ENCODE measurements at places on chromosomes 16 and 17. TPM values are rescaled to one million over a fixed set of nuclear protein-coding genes. Genes with fewer than 3 reads are reported as not detected.

DNA sequence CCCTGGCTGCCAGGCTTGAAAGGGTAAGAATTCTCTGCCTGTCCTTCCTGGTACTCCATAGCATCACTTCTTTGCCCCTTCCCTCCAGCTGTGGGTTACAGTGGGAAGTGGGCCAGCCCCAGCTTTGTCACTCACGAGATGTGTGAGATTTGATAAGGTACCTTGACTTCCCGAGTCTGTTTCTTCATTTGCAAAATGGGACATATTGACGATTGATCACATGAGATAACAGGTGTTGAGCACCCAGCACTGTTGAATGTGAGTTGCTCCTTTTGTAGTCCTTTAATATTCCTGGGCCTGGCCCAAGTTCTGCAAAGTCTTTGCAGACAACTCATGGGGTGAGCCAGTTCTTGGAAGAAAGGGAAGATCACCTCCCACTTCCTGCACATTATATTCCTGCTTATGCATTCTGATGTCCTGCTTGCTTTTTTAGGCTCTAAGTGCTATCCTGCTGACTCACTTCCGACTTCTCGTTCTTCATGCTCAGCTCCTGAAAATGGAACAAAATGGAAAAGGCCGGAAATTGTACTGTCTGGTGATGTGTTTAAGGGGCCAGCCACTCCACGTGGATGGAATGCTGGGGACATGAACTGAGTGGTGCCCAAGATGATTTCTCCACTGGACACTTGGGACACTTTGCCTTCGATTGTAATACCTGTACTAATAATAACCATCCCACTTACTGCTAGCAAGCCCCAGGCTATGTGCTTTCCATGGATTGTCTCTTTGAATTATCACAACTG lies 8.3 kb upstream of the NLK start:
- peaks cover 4% of the 10 kb centered on the region for H3K4me1 ChIP-seq
- no peaks in the 10 kb centered on the region for H3K36me3 ChIP-seq
- H3K27me3 ChIP-seq: no peaks in the 10 kb centered on the region
- no peak overlapping the region for H3K4me3 ChIP-seq

- no peak for DNase-seq
- no peak overlapping the region for H3K27ac ChIP-seq
- H3K4me3 ChIP-seq: no peak overlapping the region
- no peaks in the 10 kb centered on the region for H3K27me3 ChIP-seq
These were observed 13.2 kb downstream of the UTP4 start for GRCh38 chr16:69145658-69146057.

Gene KRT16
- total RNA-seq: not detected

DNA sequence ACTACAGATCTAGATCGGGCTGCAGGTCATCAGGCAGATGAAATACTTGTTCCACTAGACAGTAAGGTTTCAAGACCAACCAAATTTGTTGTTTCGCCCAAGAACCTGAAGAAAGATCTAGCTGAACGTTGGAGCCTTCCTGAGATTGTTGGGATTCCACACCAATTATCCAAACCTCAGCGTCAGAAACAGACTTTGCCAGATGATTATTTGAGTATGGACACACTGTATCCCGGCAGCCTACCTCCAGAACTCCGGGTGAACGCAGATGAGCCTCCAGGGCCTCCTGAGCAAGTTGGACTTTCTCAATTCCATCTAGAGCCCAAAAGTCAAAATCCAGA lies 14.4 kb downstream of the LRRC37B start:
- no peak overlapping the region for H3K27ac ChIP-seq
- no peak for DNase-seq
- H3K27me3 ChIP-seq: no peaks in the 10 kb centered on the region
- peaks cover 18% of the 10 kb centered on the region for H3K4me1 ChIP-seq
- H3K36me3 ChIP-seq: peaks cover 6% of the 10 kb centered on the region

DNA sequence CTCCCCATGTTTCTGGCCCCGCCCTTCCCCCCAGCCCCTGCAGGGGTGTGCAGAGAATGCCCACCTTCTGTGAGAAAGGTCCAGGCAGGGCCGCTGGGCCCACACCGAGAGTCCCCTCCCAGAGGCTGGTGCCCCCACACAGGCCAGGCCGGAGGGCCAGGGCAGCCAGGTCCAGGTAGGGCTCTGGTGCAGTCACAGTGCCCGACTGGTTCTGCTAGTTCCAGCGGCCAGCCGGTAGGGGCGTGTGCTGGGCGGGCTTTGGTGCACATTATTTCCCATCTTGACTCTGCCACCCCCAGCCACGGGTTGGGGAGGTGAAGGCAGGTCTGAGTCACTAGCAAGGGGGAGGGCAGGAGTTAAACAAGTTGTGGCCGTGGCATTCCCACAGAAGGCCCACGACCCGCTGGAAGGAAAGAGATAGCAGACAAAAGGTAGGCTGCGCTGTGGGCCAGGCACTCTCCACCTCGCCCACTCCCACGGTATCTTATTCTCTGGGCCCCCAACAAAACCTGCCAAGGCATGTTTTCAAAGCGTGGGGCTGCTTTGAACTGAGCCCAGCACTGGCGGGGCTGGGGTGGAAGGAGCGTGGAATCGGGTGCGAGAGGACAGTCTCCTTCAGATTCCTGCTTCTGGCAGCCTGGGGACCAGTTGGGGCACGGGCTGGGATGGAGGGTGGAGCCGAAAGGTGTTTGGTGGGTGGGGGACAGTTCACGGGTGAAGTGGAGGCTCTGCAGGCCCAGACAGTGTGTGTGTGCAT lies 1.9 kb downstream of the EPN3 start:
- H3K27me3 ChIP-seq: peaks cover 49% of the 10 kb centered on the region
- peaks cover 35% of the 10 kb centered on the region for H3K4me1 ChIP-seq
- H3K27ac ChIP-seq: peak overlapping the region; percentile 90
- H3K36me3 ChIP-seq: peaks cover 26% of the 10 kb centered on the region

Gene IGF2BP1
- total RNA-seq: not detected

Gene RPH3AL
- total RNA-seq: 4.0 TPM

DNA sequence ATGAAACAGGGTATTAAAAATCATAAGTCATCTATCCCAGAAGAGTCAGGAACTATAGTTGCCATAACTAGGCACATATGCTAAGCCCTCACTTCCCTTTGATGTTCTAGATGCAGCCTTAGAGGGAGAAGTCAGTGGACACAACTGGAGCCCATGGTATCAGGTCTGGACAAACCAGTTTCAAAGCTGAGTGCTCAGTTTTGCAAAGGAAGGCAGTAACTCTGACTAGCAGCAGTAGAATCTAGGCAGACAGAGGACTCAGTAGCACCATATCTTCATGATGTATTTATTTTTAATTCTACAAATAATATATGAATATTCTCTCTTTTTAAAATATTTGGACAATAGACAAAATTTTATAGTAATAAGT lies 11.7 kb upstream of the FAM20A start:
- no peaks in the 10 kb centered on the region for H3K27me3 ChIP-seq
- H3K27ac ChIP-seq: no peak overlapping the region
- no peak overlapping the region for H3K4me3 ChIP-seq
- no peak for DNase-seq
- H3K36me3 ChIP-seq: no peaks in the 10 kb centered on the region

Gene SLC43A2
- total RNA-seq: 4.0 TPM

DNA sequence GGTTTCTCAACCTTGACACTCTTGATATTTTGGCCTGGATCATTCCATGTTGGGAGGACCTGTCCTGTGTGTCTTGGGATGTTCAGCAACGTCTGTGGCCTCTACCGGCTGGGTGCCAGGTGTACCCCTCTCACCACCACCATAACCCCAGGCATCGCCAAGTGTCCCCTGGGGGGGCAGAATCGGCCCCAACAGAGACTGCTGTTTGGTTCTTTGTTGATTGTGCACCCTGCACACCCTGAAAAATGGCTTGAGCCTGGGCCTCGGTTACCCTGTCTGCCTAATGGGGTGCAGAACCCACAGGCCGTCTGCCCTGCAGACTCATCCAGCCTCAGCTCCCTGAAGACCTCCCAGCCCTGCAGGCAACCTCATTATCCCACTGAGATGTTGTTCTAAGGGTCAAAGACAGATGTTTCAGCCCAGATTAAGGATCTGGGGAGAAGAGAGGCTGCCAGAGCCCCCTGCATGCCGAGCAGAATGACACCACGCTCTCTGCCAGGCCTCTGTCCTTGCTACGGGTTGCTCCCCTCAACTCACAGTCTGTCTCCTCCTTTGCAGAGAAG lies 9.2 kb downstream of the CACNG1 start:
- H3K36me3 ChIP-seq: no peaks in the 10 kb centered on the region
- no peak for DNase-seq
- no peak overlapping the region for H3K4me3 ChIP-seq
- H3K4me1 ChIP-seq: peaks cover 21% of the 10 kb centered on the region

DNA sequence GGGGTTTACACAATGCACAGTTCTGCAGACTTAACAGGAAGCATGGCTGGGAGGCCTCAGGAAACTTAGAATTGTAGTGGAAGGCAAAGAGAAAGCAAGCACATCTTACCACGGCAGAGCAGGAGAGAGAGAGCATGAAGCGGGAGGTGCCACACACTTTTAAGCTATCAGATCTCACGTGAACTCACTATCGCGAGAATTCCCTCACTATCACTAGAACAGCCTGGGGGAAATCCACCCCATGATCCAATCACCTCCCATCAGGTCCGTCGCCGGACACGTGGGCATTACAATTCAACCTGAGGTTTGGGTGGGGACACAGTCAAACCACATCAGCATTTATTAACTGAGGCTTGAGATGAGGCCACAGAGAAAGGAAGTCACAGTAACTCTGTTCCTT lies 326.7 kb downstream of the C16orf95 start:
- peaks cover 37% of the 10 kb centered on the region for H3K4me1 ChIP-seq
- no peaks in the 10 kb centered on the region for H3K36me3 ChIP-seq
- H3K4me3 ChIP-seq: no peak overlapping the region
- DNase-seq: no peak
- no peak overlapping the region for H3K27ac ChIP-seq
- H3K27me3 ChIP-seq: peaks cover 12% of the 10 kb centered on the region

DNA sequence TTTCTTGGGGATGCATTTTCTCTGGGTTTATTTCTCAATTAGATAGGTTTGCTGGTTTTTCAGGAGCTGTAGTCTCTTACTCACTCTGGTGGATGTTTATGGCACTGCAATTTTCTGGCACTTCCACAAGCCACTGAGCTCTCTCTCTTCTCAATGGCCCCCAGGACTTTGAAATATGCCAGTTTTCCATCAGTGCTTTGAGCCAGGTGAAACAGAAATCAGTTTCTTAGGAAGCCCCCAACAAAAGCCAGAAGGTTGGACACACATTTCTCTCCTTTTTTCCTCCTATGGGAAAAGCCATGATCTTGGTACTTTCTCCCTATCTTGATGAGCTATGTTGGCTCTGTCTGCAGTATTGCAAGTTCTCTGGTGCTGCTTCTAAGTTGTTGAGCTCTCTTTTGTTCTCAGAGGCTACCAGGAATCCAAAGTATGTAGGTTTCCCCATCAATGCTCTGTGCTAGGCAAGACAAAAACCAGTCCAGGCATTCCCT lies 90.7 kb upstream of the SMIM36 start:
- no peaks in the 10 kb centered on the region for H3K27me3 ChIP-seq
- DNase-seq: no peak
- no peaks in the 10 kb centered on the region for H3K36me3 ChIP-seq

Gene LYZL6
- not detected for total RNA-seq

DNA sequence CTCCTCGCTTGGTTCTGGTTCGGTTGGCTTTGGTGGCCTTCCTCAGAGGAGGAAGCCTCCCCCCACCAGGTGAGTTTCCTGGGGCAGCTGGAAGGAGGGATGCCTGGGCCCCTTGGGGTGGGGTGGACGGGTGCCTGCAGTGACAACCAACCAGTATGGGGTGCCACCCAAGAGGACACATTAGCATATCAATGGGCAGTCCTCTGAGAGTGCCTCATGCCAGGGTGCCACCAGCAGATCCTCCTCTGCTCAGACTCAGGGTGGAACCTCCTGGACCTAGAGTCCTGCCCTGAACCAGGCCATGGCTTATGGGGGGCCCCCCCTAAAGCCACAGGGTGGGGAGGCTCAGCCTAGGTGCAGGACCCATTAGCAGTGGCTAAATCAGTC lies 2.7 kb downstream of the PPP1R1B start:
- no peak for DNase-seq
- no peak overlapping the region for H3K27ac ChIP-seq
- H3K27me3 ChIP-seq: peaks cover 78% of the 10 kb centered on the region
- no peak overlapping the region for H3K4me3 ChIP-seq
- no peaks in the 10 kb centered on the region for H3K36me3 ChIP-seq

GRCh38 chr17:39364236-39365025 lies 37.0 kb downstream of the FBXL20 start:
- H3K27me3 ChIP-seq: no peaks in the 10 kb centered on the region
- DNase-seq: no peak
- no peaks in the 10 kb centered on the region for H3K36me3 ChIP-seq
- no peak overlapping the region for H3K4me3 ChIP-seq

DNA sequence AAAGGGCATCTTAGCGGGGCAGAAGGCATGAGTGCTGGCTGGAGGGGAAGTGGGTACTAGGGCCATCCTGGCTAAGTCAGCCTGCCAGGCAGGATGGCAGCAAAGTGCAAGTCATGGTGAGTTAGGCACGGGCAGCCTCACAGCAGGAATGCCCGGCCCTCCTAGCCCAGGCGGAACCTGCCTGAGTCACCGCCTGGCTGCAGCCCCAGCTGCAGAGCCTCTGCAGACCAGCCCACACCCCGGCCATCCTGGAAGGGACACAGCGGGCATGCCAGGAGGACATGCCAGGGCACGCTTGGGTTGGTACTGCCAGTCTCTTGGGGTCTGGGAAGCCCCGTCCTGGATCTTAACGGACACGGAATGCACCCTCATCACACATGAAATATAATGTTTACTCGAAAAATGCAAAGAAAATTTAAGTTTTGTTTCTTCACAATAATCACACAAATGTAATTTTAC lies 5.0 kb upstream of the ALDH3A1 start:
- peaks cover 19% of the 10 kb centered on the region for H3K27me3 ChIP-seq
- no peak overlapping the region for H3K4me3 ChIP-seq
- H3K4me1 ChIP-seq: peaks cover 10% of the 10 kb centered on the region
- H3K27ac ChIP-seq: peak overlapping the region; percentile 66

DNA sequence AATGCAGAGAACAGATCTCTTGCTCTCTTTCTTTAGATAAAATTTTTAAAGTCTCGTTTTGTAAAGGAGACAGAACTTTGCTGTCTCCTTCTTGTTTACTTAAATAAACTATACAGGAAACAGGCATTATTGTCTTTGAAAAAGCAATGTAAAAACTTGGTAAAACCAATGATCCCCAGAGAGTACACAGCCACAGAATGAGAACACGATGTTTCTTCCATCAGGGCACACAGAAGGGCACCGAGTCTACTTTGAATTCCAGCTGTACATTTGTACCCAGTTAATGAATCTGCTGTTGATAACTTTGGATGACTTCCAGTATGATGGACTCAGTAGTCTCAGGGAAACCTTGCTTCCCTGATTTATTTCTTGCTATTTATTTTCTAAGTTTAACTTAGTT lies 8.1 kb upstream of the TMEM100 start:
- H3K27me3 ChIP-seq: no peaks in the 10 kb centered on the region
- H3K36me3 ChIP-seq: no peaks in the 10 kb centered on the region
- peak overlapping the region; percentile 93 for H3K27ac ChIP-seq

All from left ventricle myocardium inferior (tissue), 1 donor.